Activated CD4-positive, alpha-beta T cell treated with anti-CD3 and anti-CD28 coated beads, Interleukin-2, amount 50 U/mL, for 1 hour (primary cell): ENCODE measurements at places on chromosomes 13 and 19.

DNA sequence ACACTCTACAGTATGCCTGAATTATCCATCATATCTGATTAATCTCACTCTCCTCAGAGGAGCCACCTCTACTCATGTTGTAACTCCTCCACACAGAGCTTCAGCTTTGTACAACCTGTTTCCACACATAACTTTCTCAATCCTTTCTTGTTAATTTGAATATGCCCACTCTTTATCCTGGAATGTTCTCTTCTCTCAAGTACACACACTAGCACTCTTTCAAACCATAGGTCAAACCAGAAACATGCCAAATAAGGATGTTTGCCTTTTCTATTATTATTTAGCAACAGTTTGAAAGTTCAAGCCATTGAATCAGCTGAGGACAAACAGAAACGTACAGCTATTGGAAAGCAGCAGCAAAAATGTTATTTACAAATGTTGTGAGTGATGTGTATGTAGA, 110.3 kb downstream of the MIPEP start:
- DNase-seq, result no peak

DNA sequence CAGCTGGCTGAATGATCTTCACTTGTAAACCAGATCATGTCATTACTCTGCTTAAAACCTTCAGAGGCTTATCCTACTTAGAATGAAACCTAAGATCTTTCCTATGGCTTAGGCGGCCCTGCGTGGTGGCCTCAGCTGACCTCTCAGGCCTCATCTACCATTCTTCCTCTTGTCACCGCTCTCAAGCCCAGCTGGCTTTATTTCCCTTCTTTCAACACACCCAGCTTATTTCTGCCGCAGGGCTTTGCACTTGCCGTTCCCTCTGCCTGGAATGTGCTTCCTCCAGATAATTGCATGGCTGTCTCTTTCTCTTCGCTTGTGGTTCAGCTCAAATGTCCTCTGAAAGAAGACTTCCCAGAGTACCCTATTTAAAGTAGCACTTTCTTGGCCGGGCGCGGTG, 3.6 kb upstream of the ASF1B start:
- no peak for DNase-seq

GRCh38 chr13:73074926-73075325, 16.1 kb downstream of the KLF5 start:
- DNase-seq, result no peak

GRCh38 chr13:67123165-67123564, 107.0 kb downstream of the PCDH9 start:
- DNase-seq, result no peak

DNA sequence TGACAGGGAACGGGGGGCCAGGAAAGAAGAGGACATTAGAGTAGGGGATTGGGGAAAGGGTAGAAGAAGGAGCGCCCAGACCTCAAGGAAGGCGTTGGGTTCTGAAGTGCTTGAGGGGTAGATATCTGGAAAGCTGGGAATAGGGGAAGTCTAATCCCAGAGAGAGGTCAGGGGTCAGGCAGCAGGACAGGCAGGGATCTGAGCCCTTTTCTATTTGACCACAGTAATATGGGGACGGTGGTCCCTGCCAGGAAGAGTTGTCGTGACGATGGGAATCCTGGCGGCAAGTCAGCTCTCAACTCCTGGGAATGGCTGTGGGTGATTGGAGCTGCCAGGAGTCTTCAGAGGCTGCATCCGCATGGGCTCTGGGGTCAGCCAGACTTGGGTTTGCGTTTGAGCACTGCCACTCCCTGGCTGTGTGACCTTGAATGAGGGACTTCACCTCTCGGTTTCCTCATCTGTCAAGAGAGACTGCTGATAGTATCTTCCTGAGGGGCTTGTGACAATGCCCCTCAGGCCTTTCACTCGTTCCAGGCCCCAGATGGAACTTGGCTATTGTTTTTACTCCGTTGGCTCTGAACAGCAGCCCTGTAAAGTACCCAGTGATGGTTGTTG, 1.3 kb downstream of the AP2A1 start:
- no peak for DNase-seq

GRCh38 chr13:26881154-26881553, 120.6 kb upstream of the GPR12 start:
- DNase-seq, result no peak

GRCh38 chr13:37486171-37486681, 112.3 kb downstream of the POSTN start:
- DNase-seq, result no peak

DNA sequence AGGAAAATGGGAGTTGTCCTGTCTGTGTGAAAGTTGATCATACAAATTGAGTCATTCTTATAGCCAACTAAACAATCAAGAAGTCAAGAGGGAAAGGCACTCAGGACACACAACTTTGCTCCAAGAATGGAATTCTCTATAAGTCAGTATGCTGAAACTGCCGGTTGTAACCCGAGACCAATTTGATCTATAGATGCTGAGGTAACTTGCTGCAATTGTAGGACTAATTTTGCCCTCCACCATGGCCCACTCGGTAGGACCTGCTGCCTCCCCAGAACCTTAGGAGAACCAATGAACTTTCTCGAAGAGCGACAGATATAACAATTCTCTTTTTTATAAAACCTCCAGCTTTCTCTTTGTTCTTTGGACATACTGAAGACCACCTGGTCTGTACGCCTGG, 157.0 kb downstream of the RNF17 start:
- DNase-seq, result no peak

DNA sequence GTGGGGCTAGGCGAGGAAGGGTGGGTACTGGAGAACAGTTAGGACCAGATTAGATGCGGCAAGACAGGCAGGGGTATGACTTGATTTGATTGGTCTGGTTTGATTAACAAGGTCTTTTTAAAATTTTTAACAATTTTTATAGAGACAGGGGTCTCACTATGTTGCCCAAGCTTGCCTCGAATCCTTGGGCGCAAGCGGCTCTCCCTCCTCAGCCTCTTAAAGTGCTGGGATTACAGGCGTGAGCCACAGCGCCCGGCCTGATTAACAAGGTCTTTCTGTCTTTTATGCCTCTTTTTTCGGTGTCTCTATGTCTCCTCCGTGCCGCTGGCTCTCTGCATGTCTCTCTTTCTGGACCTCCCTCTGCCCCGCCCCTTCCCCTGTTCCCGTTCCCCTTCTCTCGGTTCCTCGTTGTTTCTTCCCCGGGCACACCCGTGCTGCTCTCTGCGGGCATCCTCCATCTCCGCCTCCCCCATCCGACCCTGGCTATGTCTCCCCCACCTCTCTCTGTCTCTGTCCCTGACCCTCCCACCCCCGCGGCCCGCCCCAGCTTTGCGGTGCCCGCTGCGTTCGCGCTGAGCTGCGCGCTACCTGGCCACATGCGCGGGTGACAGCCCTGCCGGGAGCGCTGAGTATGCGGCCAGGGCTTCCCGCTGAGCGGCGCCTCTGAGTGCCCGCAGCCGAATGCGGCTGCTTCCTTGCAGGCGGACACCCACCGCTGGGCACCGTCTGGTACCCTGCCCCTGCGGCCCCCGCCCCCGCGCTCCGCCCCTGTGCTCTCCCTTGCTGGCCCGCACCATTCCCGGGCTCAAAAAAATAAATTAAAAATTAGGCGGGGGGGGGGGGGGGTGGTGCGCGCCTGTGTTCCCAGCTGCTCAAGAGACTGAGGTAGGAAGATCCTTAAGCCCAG, 8.1 kb upstream of the SDHAF1 start:
- DNase-seq, result no peak

GRCh38 chr13:94427313-94427953, 52.0 kb downstream of the DCT start:
- no peak for DNase-seq

DNA sequence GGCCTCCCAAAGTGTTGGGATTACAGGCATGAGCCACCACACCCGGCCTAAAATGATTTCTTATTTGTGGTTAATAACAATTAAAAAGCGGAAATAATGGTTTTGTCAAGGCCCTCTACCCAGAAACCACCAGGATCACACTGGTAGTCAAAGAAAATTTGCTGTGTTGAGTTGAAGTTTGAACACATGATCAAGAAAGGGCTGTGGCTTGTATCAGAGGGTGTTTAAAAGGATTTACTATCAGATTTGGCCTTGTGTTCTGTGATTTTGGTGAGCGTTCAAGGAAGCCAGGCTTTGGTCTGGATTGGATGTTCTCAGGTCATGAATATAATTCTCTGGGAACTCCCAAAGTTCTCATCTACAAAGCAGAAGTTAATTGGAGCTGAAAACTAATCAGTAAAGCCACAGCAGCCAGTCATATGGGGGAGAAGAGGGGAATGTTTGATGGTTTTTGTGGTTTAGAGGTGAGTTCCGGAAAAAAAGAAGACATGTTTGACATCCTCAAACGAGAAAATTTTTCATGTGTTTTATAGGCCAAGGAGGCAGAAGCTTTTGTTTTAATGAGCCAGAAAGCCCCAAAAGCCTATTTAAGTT, 10.6 kb upstream of the ZNF556 start:
- no peak for DNase-seq

GRCh38 chr13:28329395-28330158, 165.4 kb downstream of the FLT1 start:
- DNase-seq, result no peak

GRCh38 chr19:51641648-51642047, 5.0 kb downstream of the SIGLEC14 start:
- no peak for DNase-seq

- no peak for DNase-seq
Measured at GRCh38 chr19:33894787-33895186, 98.1 kb downstream of the KCTD15 start.

GRCh38 chr19:35608251-35608650, 4.3 kb upstream of the HAUS5 start:
- no peak for DNase-seq

- no peak for DNase-seq
Measured at GRCh38 chr13:23947893-23948292, 50.6 kb upstream of the C1QTNF9B start.

- no peak for DNase-seq
Measured at GRCh38 chr19:3672993-3673392, 27.3 kb downstream of the PIP5K1C start.

DNA sequence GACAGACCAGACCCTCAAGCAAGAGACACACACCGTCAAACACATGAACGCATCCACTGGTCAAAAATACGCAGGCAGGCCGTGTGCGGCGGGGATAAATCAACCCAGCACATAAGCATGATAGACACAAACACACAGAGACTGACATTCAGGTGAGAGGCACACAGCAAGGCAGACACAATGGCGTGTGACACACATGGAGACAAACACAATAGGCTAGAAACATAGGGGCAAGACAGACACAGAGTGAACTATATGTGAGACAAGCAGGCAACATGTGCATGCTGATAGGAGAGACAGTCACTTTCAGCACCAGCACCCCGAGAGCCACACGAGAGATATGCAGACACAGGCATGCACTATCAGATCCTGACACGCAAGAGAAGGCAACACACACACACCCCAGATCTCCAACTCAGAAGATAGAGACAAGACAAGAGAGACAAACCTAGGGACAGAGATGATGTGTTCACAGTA, 6.9 kb upstream of the JUNB start:
- peak; percentile 29 for DNase-seq

DNA sequence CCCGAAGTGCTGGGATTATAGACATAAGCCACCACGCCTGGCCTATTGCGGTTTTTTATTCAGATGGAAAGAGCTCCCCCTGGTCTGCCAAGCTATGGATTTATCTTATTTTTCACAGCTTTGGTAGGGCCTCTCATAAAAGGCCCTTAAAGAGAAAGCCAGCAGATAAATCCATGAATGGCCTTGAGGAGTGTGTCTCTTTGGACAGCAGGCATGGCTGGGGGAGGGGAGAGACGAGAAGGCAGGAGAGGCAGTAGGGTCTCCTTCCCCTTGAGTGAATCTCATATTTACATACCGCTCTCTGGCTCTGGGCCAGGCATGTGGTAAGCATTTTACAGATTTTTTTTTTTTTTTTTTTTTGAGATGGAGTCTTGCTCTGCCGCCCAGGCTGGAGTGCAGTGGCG, 25.2 kb downstream of the MARK4 start:
- no peak for DNase-seq

GRCh38 chr13:23231241-23231640, 50.5 kb downstream of the SGCG start:
- no peak for DNase-seq

DNA sequence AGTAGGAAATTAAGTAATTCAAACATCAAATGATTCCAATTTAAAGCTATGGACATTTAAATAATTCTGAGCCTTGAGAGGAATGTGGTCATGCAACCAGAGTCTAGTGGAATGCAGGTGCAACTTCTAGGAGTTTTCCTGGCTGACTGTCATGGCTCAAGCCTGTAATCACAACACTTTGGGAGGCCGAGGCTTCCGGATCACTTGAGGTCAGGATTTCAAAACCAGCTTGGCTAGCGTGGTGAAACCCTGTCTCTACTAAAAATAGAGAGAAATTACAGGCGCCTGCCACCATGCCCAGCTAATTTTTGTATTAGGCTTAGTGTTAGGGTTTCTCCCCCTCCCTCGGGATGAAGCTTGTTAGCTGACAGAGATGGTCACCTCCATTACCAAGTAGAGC, 6.4 kb downstream of the ZNF808 start:
- no peak for DNase-seq

- peak; percentile 74 for DNase-seq
Measured at GRCh38 chr19:48858984-48859710, 9.3 kb downstream of the PLEKHA4 start.

DNA sequence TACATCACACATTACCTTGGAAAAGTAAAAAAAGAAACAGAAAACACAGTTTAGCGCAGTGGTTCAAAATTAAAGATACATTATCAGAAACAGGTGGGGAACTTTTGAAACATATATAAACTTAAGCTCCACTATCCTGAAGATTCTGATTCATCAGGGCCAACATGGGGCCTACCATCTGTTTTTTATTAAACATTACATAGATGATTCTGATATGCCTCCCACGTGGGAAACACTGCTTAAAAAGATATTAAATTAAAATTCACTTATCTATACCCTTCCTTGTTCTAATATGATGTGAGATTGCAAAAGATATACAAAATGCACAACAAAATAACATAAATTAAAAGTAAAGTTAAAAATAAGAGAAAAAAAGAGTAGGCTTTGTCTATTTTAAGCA, 125.0 kb downstream of the VWA8 start:
- no peak for DNase-seq

- DNase-seq, result no peak
Measured at GRCh38 chr13:113216254-113217048, 7.0 kb downstream of the CUL4A start.

GRCh38 chr13:38697628-38698333, 10.9 kb downstream of the FREM2 start:
- no peak for DNase-seq

DNA sequence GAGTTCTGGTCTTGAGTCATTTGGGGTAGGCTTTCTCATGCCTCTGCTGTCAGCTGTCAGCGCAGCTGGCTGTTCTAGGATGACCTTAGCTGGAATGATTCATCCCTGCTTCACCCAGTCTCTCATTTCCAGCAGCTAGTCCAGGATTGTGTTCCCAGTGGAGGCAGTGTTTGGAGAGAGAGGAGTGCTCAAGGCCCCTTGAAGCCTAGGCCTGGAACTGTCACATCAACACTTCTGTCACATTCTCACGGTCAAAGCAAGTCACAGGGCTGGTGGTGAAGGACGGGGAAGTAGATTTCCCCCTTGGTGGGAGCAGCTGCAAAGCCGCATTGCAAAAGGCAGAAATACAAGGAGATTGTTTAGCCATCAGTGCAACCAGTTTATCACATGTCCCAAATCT, 15.2 kb downstream of the TPT1 start:
- DNase-seq, result no peak

- DNase-seq, result no peak
Measured at GRCh38 chr19:4449022-4449638, 8.5 kb downstream of the UBXN6 start.

- DNase-seq, result peak; percentile 62
Measured at GRCh38 chr19:49019242-49019932, 2.5 kb upstream of the LHB start.
